ENCODE measurements at places on chromosomes 6 and 20.

DNA sequence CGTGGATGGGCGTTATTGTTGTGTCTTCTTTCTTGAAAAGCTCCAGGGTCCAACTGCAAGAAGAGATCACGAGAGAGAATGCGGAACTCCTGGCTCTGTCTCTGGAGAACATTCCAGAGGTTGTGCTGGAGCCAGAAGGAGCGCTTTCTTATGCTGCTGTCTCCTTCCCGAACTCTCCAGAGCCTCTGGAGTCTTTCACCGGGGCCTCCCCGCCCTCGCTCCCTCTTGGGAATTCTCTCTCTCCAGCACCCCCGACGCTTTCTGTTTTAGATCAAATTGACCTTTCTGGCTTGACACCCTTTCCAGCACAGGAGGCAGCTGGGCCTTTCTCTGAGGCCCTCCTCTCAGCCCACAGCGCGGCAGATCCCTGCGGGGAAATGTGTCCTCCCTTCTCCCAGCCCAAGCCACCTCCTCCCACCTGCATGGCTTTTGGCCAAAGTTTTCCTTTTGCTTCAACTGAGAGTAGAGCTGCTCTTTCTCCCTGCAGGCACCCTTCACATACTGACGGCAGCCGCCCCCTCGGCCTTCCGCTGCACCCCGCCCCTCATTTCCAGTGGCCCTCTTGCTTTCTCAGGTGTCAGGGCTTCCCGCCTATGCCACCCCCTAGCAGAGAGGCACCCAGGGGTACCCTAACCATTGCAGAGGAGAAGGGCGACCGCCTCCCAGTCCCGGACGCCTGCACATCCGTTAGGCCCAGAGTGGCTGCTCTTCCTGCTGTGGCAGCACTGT lies 6.6 kb upstream of the CCR6 start:
- no peak for DNase-seq

GRCh38 chr6:56026455-56027180 lies 151.2 kb upstream of the BMP5 start:
- no peak for DNase-seq

GRCh38 chr20:51749674-51750036 lies 18.5 kb downstream of the ATP9A start:
- DNase-seq = no peak

- peak; percentile 14 for DNase-seq
Observed at GRCh38 chr20:44092551-44093248, 94.3 kb downstream of the JPH2 start.

GRCh38 chr20:23823621-23824324 lies 2.8 kb downstream of the CST2 start:
- DNase-seq = no peak

GRCh38 chr6:141212296-141212695 lies 920.4 kb upstream of the GJE1 start:
- no peak for DNase-seq

- no peak for DNase-seq
Observed at GRCh38 chr6:42727627-42728026, 5.2 kb upstream of the PRPH2 start.

GRCh38 chr6:169902604-169903003 lies 151.2 kb downstream of the ERMARD start:
- DNase-seq = no peak

DNA sequence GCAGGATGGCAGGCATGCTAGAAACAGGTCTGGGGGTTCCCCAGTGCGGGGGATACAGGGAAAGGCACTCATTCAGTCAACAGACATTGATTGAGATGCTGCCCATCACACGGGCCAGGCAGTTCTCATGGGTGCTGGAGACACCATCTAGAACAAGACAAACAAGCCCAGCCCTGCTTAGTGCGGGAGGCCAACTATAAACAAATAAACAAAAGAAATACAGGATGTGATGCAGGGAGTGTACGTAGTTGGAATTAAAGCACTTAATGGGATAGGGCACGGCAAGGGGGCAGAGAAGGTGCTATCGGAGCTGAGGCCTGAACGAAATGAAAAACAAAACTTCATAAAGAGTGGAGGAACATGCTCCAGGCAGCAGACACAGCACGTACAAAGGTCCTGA lies 169.3 kb downstream of the PREX1 start:
- no peak for DNase-seq

DNA sequence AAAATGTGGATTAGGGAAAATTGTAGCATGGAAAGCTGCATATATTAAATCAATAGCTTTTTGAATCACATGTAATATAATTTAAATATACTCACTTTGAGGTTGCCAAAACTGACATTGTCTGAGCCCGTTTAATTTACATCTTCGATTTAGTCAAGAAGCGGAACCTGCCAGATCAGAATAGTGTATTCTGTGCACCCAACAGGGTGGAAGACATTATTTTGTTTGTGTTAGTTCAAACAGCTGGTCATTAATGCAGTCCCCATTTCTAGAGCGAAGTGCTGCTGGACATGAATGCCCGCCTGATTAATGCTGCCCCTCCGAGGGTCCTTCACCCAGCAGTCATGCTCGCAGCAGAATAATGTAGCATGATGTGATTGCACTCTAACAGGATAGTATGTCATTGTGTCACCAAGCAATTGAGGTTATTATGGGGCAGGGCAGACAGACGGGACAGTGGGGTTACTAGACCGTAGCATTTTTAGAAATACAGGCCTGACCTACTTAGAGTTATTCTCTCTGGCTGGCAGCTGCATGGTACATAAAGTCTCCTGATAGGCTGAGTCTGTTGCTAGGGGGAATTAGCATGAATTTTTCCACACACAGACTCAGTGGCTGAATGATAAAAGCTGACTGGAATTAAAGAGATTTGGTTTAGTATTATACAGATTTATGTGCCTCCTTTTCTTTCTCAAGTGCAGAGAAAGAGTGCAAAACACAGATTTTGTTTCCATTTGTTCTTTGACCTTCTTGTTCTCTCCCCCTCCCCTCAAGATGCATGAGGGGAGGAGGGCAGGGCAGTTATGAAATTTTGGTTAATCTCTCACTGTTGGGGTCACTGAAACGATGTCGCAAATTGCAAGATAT lies 147.1 kb downstream of the PRL start:
- DNase-seq = peak; percentile 68

DNA sequence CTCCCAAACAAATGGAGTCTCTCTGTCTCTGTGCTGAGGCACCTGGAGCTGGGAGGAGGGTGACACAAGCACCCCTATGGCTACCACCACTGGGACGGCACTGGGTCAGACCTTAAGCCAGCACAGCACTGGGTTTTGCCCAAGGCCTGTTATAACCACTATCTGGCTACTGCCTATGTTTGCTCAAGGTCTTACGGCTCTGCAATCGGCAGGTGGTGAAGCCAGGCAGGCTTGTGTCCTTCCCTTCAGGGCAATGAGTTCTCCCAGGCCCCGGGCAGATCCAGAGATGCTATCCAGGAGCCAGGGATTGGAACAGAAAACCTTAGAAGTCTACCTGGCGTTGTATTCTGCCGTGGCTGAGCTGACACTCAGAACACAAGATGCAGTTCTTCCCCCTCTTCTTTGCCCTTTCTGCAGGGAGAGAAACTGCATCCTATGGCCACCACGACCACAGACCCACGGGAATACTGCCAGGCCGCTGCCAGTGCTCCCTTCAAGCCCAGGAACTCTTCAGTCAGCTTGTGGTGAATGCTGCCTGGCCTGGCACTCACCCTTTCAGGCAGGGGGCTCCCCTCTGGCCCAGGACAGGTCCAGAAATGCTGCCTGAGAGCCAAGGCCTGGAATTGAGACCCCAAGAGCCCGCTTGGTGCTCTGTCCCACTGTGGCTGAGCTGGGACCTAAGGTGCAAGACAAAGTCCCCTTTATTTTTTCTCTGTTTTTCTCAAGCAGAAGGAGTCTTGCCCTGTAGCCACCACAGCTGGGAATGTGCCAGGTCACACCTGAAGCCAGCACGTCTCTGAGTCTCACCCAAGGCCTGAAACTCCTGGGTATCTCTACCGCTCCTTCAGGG lies 67.0 kb upstream of the FRMD1 start:
- DNase-seq = no peak

DNA sequence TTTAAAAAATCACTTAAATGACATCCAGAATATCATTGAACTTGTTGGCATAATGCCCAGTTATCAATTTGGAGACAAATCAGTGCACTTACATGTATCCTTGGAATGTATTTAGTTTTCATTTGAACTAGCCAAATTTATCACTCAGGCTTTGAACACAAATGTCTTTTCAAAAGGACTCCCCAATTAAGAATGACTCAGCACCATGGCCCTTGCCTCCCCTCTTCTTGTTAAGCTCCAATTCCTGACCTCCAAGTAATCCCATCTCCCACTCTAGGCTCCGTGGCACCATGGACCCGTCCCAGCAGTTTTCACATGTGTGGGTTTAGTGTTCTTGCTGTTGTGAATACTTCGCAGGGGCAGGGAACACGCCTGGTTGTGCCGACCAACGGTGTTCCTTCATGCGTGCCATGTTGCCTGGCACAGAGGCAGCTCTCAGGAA lies 2.7 kb downstream of the AKAP12 start:
- DNase-seq = peak; percentile 23

DNA sequence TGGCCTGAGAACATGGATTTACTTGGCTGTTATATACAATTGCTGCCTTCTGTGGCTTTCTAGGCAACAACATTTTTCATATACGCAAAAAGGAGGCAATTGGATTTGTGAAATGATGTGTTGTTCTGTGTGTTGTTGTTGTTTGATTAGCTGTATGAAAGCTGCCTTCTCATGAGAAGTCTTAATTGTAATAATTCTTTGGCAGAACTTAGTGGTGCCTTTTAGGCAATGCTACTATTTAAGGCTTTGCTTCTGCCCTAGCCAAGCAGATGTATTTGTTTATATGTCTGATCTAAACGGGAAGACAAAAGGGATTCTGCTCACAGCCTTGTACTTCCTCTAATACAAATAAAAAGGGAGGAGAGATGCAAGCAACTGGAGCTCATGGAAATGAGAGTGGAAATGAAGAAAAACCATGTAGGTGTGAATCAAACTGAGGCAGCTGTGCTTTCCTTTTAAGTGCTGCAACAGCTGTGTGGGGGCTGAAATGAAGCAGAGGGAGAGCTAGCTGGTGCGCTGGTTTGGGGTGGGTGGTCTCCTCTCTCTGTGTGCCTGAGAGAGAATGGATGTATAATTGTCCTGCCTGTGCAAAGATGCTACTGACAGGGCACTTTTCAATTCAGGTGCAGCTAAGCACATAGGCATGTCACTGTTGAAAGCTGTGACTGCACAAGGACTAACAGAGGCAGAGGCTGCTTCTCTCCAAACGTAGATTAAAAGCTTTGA lies 386.9 kb upstream of the MAN1A1 start:
- DNase-seq = no peak

- DNase-seq = no peak
Observed at GRCh38 chr20:59055302-59055701, 12.7 kb upstream of the PRELID3B start.

DNA sequence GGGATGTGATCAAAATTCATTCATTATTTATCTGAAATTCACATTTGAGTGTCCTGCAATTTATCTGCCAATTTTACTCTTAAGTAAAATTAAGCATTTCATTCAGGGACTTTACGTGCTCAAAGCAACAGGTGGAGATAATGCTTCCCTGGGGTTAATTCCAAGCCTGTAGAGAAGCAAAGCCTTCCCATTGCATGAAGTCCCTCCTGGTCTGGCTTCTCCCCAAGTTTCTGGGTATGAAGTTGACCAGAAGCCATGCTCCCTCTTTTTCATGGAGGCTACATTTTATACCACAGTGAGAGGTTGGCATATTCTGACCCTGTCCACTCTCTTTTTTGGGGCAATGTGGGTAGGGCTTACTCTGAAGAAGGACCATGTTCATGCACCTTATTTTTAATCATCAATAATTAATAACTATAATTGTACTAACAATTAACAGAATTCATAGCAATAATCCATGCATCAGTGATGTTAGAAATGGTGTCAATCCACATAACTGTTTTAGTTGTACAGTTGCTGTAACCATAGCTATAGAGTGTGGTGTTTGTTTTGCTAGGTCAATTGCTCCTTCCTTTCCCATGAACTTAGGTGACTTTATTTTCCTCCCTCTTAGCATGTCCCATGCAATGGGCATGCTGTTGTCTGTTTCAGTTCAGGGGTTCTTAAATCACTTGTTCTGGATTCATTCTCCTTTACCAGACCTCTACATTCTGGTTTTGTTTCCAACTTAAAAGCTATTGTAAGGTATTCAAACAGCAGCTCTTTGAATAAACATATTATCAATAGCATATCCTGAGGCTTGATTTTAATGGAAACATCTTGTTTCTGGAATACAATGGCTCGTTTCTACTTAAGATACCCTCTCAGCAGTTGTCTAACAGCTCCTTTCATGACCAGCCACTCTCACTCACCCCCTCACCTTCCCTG lies 1.5 kb downstream of the LAMA4 start:
- DNase-seq = peak; percentile 32

GRCh38 chr6:128648022-128648598 lies 127.7 kb upstream of the PTPRK start:
- DNase-seq = no peak

GRCh38 chr20:46117704-46118467 lies at the start of gene CD40:
TSS of gene CD40 (plus strand) at chr20:46118314. CDS start at chr20:46118344, 30 bp downstream.
- peak; percentile 85 for DNase-seq

DNA sequence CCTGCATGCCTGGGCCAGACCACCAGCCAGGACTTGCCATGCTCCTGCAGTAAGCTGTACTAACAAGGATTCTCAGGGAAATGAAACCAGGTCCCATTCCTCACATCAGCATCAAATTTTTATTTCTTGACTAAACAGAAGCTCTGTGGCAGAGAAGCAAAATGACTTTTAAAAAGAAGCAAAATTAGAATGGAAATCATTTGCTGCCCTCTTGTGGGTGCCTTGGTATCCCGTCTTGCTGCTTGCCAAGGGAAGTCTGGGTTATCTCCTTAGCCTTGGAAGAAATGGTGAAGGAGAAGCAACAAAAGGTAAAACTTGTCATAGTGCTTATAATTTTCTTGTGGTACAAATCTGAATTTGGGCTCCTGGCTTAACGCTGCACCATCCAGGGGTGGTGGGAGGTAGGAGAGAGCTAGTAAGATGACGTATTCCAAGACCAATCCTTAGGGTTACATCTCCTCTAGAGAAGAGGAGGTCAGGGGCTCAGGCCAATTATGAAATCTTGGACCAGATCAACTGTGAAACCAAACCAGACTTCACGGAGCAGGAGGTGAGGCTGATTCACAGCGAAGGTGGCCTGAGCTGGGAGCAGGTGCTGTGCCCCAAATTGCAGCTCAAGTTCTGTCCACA lies 107.5 kb downstream of the FAXC start:
- DNase-seq = peak; percentile 20

GRCh38 chr6:15623276-15624116 lies 39.3 kb downstream of the DTNBP1 start:
- DNase-seq = no peak

DNA sequence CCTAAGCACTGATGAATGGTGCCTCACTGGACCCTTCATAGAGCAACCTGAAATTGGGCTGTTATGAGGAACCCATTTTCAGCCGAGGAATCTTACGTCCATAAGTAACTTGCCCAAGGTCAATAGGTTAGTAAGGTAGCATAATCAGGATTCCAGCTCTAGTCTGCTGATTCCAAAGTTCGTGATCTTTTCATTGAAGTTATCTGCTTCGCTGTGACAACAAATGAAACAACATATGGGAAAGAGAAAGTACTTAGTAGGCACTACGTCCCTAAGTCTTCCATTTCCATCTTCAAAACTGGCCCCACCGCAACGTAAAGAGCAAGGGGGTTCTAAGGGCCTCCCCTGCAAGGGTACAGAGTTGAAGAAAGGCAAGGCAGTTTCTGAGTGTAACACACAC lies 49.5 kb downstream of the MYLIP start:
- DNase-seq = no peak

- DNase-seq = no peak
Observed at GRCh38 chr20:6469695-6470094, 297.8 kb upstream of the BMP2 start.
